ENCODE measurements at places on chromosomes 13 and 19. TPM values are rescaled to one million over a fixed set of nuclear protein-coding genes. Genes with fewer than 3 reads are reported as not detected.

DNA sequence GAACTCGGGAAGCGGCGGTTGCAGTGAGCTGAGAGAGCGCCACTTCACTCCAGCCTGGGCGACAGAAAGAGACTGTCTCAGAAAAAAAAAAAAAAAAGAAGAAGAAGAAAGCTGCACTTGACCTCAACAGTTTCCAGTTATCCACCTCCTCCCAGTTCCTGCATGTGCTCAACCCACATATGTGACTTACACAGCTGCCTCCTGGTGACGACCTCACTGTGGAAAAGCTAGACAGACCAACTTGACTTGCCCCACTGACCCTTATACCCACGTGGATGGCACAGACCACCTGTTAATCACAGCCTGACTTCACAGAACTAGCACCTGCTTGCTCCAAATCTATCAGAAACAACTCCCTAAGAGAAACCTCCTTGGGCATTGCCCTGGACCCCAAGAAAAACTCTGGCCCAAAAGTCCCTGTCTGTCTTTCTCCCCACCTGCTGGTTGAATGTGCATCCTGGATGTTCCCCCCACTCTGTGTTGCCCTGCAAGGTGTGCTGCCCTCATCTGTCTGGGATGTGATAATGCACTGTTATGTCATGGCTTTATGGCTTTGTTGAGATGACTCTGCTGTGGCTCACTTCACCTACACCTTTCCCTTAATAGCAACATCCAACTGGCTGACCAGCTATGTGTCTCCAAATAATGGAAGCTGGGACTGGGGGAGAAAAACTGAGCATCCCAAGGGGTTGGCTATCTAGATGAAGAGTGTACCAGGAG lies 2.8 kb downstream of the ZNF20 start:
- peak; percentile 9 for DNase-seq

GRCh38 chr19:54955376-54955775 lies 8.0 kb upstream of the NLRP7 start:
- DNase-seq, result no peak

GRCh38 chr13:50358231-50359040 lies 343.2 kb downstream of the KCNRG start:
- DNase-seq, result no peak

DNA sequence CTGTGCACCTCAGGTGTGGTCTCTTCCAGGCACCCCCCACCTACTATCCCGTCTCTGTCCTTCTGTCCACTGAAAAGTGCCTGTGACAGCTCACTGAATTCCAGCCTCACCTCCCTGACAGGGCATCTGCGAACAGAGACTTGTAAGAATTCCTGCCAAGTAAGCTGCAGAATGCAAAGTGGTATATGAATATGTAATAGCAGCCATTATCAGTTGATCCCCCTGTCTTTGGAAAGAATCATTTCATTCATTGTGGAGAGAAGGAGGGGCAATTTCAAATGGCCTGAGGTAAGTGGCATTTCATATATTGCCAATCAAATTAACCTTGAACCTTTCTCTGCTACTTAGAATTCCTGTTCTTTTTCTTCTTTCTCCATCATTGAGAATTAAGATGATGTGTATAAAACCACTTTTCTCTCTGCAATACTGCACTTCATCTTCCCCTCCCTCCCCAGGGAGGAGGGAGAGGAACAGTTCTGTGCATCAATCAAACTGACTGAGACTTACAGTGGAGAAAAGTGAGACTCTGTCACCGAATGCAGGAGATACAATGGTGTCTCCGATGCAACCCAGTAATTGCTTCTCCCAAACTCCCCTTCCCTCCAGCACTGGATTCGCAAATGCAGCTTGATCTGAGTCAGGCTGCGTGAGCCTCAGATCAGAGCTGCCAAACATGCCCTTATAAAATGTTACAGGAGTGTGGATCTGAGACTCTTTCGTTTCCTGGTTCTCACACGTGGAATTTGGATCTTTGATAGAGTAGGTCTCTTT lies 91.7 kb downstream of the SLC10A2 start:
- DNase-seq, result no peak

The PRSS57 gene
- not detected for total RNA-seq

GRCh38 chr19:32966750-32967149 lies 5.0 kb downstream of the CEP89 start:
- no peak for DNase-seq

The LGALS7B gene
- total RNA-seq, result 0.39 TPM

The YJEFN3 gene
- 0.25 TPM for total RNA-seq

DNA sequence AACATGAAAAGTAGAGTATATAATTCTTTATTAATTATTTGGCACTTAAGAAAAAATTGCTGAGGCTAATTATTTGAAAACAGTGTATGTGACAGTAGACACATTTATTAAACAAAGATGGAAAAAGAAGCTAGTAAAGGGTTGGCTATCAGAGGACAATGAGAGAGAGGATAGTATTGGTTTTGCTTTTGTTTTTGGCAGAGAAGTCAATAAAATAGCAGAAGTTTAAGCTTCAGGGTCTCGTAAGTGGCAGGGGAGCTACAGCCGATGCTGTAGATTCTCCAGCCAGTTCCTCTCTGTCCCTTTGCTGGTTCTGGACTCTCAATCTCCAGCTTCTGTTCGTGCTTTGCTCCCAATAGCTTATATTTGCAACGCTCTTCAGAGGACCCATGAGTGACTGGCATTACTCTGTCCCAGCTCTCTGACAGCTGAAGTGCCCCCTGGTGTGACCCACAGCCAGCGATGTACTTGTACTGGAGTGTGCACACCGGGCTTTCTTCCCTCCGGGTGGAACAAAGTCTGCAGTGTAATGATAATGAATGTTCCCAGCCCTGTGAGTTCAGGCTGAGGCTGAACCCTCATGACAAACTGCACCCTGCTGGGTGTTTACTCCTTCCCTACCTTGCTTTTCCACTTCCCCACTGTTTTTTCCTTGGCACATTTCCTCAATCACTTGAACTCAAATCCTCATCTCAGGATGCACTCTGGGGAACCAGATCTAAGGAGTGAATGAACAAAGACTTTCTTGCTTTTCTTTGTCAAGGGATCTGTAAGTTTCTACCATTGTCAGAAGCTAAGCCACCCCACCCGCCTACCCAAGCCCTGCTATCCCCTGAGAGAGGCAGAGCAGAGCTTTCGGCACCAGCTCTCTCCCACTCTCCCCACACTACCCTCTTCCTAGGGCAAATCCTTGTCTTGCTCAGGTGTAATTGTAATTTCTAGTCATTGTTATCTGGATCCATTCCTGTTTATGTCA lies 254.8 kb downstream of the LHFPL6 start:
- no peak for DNase-seq

The TNNT1 gene
- total RNA-seq, result 0.51 TPM

DNA sequence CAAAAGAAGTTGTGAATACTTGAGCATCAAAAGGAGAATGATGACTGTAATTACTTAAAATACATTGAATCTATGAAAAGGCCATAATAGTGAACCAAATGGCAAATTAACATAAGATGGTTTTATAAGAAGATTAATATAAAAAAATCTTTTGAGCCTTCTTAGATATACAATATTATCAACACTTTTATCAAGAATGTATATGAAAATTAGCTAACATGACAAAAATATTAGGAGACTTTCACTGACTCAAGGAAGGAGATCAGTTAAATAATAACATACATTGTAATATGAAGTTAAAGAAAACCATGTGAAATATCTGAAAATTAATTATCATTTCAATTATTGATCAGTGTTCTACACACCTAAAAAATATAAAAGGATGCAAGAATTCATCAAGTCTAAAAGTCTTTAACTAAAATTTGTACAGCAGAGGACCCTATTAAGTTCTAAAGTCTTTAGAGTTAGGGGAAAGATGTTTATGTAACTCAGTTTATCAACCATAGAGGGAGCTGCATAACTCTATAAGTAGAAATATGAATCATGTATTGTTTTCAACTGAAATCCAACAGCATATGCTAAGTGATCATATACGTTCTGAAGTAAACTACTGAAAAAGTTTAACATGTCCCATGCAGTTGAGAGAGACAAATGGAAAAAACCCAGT lies 756.1 kb upstream of the MIR17HG start:
- DNase-seq, result no peak

DNA sequence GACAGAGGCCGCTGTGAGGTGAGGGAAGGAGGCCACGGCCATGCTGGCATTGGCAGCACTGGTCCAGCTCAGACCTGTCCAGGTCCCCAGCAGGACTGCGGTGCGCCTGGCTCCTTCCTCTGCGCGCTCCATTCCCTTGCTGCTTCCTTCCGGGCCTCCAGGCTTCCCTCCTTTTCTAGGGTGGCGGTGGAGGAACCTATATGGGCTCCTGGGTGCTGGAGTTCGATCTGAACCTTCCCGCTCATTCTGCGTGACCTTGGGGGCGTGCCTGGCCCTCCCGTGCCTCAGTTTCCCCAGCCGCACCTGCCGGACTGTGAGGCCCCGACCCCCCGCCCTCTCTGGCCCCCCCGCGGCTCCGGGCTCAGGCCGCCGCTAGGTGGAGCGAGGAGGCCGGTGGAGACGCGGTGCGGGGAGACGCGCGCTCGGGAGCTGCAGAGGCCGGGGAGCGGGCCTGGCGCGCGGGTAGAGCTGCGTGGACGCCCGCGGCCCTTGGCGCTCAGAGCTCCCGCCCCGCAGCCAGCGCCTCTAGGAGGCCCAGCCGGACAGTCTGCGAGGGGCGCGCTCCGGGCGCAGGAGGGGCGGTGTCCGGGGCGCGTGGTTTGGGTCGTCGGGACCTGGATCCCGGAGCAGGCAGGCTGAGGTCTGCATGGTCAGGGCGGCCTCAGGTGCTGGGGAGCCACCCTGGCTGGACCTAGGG lies 29.9 kb downstream of the EFNA2 start:
- DNase-seq, result peak; percentile 2

The RASGRP4 gene
- not detected for total RNA-seq

The FBN3 gene
- total RNA-seq, result not detected

GRCh38 chr13:101059793-101060192 lies 356.5 kb downstream of the NALCN start:
- no peak for DNase-seq

DNA sequence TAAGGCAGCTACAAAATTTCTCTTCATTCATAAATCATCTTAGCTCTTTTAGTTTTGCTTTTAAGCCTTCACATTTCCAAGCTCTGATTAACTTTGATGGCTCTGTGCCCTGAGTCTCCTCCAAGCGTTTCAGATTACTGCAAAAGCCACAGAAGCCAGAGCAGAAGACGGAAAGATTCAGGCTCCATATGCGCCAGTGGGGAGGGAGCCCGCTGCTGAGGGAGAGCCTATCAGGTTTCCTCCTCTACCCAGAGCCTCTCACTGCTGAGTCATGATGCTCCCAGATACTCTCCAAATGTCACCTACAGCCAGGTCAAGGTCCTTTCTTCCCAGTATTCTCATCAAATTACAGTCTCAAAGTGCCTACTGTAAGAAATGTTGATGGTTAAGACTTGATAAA lies 193.6 kb downstream of the RAP2A start:
- no peak for DNase-seq

The EPSTI1 gene
- total RNA-seq, result 2.3 TPM

GRCh38 chr19:5394551-5395505 lies 54.2 kb upstream of the PTPRS start:
- DNase-seq, result no peak

DNA sequence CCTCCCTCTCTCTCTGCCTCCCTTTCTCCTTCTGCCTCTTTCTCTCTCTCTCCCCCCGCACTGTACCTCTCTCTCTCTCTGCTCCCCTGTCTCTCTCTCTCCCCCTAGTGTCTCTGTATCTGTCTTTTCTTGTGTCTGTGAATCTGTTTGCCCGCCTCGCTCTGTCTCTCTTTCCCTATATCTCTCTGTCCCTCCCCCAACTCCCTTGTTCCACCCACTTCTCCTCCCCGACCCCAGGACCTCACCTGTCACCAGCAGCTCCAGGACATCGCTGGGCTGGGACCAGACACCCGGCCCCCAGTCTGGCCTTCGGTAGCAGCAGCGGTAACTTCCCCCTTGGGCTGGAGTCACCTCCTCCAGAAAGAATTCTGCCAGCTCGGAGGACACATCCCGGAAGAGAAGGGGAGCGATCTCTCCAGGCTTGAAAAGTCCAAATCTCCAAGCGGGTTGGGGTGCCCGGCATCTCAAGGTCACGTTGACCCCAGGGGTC lies 3.9 kb downstream of the OSCAR start:
- DNase-seq, result no peak

DNA sequence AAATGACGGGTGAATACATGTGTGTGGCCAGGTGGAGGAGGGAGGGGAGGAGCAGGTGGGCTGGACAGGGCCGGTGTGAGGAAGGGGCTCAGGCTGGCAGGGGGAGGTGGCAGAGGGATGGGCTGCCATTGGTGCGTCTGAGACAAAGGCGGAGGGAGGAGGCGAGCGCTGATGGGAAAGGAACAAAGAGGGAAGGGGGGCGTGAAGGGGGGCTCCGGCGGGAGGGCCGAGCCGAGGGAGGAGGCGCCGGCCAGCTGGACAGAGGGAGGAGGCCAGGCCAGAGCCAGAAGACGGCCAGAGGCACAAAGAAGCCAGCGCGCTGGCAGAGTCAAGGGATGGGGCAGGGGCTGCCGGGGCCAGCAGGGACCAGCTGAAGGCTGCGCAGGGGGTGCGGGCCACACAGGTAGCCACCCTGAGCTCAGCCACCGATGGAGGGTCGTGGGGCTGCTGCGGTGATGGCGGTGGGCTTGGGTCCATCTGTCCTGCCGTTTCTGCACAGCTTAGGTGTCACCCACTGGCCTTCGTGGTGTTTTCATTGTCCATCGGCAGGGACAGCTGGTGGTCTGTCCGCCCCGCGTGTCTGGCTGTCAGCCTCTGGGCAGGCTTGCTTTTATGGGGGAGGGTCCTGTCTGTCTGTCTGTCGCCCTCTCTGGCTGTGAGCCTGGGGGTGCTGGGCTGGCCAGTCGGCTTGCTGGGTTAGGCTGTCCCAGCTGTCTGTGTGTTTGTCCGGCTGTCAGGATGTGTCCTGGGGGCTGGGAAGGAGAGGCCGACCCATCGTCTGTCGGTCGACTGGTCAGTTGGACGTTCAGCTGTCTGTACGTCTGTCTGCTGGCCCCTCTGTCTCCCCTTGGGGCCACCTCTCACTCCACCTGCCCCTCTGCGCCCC lies 2.2 kb downstream of the APC2 start:
- no peak for DNase-seq

DNA sequence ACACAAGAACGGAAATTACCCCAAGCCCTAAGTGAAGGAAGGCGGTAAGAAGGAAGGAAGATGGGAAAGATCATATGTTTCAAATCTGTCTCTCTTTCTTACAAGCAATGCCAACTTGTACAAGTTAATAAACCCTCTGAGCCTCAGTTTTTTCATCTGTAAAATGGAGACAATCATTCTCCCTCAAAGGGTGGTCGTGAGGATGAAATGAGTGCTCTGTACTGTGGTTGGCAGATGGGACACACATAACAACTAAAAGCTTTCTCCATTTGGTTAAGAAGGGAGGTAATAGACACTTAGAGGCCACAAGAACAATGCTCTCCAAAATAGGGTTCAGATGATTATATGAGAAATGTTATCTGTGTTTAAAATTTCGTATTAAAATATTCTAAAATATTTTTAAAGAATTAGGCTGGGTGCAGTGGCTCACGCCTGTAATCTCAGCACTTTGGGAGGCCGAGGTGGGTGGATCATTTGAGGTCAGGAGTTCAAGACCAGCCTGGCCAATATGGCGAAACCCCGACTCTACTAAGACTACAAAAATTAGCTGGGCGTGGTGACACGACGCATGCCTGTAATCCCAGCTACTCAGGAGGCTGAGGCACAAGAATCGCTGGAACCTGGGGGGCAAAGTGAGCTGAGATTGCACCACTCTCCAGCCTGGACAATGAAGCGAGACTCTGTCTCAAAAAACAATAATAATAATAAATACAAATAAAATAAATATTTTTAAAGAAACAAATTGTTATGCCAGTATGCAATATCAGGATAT lies 89.7 kb downstream of the STARD13 start:
- no peak for DNase-seq

Data from dermis microvascular lymphatic vessel endothelial cell (primary cell).